CD4-positive, alpha-beta T cell treated with Interleukin-15 for 1 hour (primary cell): ENCODE measurements at places on chromosomes 7 and 10.
A peak's percentile ranks its signal among the peaks of the same experiment; 100 is the strongest.

- DNase-seq, result no peak
Measured at GRCh38 chr7:51045319-51046102, 262.8 kb upstream of the GRB10 start.

DNA sequence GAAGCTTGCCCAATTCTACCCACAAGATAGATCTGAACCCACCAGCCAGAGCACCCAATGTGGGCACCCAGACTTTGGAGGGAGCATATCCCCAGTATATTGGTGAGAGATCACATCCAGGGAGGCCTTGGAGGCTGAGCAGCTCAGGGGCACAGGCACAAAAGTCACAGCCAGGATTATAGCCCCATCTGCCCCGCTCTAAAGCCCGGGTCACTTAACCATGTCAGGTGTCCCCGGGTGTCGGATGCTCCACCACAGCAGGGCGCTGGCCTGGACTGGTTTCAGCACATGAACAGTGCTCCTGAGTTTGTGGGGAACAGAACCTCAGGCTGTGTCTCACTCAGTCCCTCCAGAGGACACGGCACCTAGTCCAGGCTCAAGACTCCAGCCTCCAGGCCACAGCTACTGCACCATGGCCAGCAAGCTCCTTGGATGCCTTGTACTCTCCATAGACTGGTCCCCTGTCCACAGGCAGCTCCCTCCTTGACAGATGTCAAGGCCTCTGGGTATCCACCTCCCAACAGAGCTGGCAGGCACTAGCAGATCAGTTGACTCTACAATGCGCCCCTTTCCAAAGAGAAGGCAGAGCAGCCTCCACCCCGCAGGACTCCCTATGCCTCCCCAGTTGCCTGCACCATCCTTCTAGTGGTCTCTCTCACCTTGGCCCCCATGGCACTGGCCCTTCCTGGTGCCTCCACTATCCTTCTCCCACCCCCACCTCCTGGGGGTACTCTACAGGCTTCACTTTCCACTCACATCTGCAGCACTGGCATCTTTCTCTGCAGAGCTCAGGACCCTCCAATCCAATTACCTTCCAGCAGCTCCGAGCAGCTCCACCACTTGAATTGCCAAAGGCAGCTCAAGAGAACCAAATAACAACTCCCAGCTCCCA lies 306.0 kb downstream of the GRID1 start:
- no peak for DNase-seq

GRCh38 chr7:52826515-52827265 lies 208.7 kb upstream of the POM121L12 start:
- DNase-seq, result no peak

GRCh38 chr7:128941946-128942526 lies 4.3 kb downstream of the IRF5 start:
- DNase-seq, result no peak

GRCh38 chr10:72692744-72692993 lies 726 bp downstream of the MCU start:
- no peak for DNase-seq

GRCh38 chr10:68826764-68827591 lies at the start of gene STOX1:
Gene STOX1, plus strand, starts transcription at chr10:68827531. Its CDS starts 93 bp downstream, at chr10:68827624.
- peak; percentile 51 for DNase-seq

DNA sequence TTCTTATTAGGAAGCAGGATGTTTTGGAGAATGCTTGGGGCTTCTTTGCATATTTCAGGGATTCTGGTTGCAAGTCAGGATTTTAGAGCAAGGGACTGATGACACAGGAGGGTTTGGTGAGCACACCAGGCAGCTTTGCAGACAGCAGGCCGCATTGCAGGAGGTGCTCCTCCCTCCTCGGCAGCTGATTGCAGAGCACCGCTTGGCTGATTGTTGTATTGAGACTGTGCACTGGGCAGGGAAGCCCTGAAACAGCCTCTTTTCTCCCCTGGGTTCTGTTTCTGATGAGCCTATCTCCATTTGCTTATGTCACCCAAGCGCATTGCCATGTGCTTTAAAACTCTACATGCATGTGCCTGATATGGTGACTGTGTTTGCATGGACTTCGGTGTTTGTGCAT lies 769.6 kb downstream of the GRID1 start:
- no peak for DNase-seq

DNA sequence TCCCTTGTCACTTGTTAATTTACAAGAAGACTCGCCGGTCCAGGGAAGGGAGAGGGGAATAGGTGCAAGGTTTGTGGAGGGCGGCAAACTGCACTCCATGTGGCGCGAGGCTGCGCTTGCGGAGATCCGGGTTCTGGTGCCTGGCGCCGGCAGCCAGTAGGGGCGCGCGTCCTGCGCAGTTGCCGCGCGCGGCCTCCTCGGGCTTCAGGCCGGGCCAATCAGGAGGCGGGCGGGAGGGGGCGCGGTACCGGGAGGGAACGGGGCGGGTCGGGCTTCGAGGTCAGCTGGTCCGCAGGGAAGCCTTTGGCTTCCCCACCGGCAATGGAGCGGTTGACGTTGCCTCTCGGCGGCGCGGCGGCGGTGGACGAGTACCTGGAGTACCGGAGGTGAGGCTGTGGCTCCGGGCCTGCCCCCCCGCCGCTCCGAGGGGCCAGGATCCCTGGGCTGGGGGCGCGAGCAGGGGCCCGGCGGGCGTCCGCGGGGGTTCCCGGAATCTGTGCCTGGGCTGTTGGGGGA lies at the start of gene FAM221A:
Gene FAM221A (plus strand): TSS at position 302 of the 516 bp plus-strand sequence. CDS start 20 bp downstream, at position 322.
- DNase-seq, result peak; percentile 78

- no peak for DNase-seq
Measured at GRCh38 chr10:8037199-8037801, 17.2 kb upstream of the GATA3 start.
